ENCODE measurements at places on chromosomes 1 and 21.

GRCh38 chr1:225517697-225518096 is 89.9 kb upstream of the LBR start:
- no peak for DNase-seq

DNA sequence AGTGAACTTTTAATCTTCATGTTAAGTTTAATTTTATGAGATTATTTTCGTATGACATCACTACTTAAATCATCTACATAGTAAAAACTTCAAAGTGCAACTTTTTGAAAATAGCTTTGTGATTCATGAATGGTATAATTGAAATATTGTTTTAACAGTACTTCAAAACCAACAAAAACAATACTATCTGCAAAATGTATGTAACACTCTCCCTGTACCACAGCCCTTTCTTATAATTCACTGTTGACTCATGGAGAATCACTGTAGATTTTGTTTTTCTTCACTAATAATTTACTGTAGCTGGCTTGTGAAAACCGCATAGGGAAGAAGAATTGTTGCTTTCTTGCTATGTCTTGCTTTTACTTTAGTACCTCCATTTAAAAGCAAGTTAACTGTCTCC is 301.4 kb upstream of the ADAMTS5 start:
- no peak for DNase-seq

- DNase-seq = no peak
These were observed 542 bp downstream of the EIF2B3 start for GRCh38 chr1:44985747-44986359.

- DNase-seq = no peak
These were observed 15.2 kb upstream of the HMCN1 start for GRCh38 chr1:185719021-185719420.

- DNase-seq = peak; percentile 31
These were observed 4.5 kb downstream of the MAP7D1 start for GRCh38 chr1:36160388-36160948.

DNA sequence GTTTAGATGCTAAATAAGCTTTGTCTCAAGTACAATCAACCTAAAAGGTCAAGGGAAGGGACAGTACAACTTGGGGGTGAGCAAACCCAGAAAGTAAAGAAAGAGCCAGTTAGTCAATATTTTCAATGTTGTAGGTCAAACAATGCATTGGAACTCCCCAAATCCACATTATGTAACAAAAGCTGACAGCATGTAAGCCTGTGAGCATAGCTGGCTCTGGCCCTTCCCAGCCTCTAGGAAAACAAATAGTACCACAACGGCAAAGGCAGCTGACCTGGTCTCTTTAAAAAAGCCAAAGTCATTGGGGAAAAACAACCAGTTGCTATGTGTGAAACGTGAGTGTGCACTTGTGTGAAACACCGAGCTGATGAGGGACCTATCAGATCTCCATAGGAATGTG is 3.4 kb downstream of the CBR1 start:
- DNase-seq = no peak

GRCh38 chr1:212179394-212180076 is 105.7 kb upstream of the PPP2R5A start:
- no peak for DNase-seq

GRCh38 chr1:220717800-220718640 is 27.9 kb downstream of the C1orf115 start:
- no peak for DNase-seq
